ENCODE measurements at places on chromosomes 5 and 9.
A peak's percentile ranks its signal among the peaks of the same experiment; 100 is the strongest.

DNA sequence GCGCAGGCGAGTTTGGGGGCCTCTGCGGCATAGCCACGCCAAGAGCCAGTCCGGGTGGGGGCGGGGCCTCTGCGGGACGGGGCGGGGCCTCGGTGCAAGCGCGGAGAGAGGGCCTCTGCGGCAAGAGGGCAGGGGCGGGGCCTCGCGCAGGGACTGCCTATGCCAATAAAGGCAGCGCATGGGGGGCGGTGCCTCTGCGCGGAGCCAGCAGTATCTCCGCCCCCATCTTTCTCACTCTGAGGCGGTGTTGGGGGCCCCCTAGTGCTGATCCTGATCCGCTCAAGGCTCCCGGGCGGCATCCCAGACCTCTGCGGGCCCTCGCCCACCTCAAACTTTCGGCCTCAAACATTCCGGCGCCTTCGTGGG, 9.2 kb upstream of the GPRIN1 start:
- DNase-seq: peak; percentile 67

DNA sequence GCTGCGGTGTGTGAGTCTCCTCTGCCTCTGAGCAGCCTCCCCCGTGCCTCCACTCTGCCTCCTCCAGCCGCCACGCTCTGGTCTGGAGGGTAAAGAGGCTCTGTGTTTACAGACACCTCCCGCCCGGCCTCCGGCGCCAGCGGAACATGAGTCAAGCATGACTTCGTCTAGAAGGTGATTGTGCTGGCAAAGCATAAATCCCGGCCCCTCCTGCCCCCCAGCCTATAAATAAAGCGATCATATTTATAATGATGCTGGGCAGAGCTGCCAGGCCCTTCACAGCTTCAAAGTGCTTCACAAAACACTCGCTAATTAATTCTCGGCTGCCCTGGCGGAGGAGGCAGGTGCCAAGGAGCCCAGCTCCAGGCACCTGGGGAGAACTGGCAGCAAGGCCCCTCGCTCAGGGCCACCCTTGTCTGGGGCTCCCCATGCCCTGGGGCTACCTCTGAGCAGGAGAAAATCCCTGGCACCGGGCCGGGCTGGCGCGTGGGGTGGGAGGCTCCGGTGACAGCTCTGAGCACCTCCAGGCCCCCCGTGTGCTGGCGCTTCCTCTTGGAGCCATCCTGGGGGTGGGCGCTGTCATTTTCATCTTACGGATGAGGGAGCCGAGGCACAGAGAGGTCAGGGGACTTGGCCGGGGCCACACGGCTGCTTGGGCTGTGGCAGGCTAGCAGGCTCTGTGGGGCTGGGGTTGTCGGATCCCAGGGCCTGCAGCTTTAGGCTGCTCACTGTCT, 87.8 kb downstream of the RXRA start:
- no peak for DNase-seq

- DNase-seq: no peak
These were observed 722 bp downstream of the CDC42SE2 start for GRCh38 chr5:131264451-131265099.

DNA sequence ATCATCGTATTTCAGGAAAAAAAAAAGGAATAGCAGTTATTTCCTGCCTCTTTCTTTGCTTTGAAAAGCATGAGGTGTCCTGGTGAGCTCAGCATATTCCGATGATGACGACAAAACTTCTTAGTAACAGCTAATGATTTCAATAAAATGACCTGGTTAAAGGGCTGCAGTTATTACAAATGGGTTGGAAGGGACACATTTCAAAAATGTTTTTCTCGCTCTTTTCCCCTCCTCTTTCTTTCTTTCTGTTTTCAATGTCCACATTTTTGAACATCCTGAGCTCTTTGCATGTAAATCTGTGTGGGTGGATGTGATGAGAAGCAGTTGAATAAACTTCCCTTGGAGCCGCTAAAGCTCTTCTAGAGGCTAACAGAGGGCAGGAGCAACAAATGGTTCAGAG, 186.8 kb upstream of the SLC27A6 start:
- DNase-seq: no peak

DNA sequence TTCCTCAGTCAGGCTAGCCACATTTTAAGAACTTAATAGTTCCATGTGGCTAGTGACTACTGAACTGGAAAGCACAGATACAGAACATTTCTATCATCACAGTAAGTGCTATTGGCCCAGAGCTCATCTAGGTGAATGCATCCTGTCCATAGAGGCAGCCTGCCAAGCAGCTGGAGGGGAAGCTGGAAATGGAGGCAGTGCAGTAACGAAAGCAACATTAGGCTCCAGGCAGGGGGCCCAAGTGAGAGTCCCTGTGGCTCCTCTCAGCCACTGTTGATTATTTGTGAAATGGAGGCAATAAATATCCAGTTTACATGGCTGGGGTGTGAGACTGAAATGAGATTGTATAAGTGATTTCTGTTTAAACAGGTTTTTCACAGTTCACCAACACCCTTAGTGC, 227.2 kb upstream of the KLF9 start:
- no peak for DNase-seq

DNA sequence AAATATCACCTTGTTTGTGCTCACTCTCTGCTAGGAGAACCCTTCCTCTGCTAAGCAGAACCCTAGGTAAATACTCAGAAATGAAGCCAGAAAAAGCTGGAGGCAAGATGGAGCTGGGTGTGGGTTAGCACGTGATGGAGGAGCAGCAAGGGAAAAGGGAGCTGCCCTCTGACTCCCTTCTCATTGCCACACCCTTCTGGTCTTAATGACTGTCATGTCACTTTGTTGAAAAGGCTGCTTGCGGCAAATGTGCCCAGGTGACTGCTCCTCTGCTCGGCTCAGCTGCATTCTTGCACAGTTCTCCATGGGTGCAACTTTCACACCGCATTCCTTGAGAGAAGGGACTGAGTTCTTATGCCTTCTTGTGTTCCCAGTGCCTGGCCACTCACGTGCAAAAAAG, 36.4 kb upstream of the TBC1D2 start:
- no peak for DNase-seq

GRCh38 chr5:101091902-101092301, 188.8 kb upstream of the ST8SIA4 start:
- DNase-seq: no peak

- DNase-seq: peak; percentile 63
These were observed 43.8 kb downstream of the ANKRD33B start for GRCh38 chr5:10607666-10608073.

GRCh38 chr5:56412601-56413379, 179.7 kb upstream of the ANKRD55 start:
- DNase-seq: peak; percentile 49

DNA sequence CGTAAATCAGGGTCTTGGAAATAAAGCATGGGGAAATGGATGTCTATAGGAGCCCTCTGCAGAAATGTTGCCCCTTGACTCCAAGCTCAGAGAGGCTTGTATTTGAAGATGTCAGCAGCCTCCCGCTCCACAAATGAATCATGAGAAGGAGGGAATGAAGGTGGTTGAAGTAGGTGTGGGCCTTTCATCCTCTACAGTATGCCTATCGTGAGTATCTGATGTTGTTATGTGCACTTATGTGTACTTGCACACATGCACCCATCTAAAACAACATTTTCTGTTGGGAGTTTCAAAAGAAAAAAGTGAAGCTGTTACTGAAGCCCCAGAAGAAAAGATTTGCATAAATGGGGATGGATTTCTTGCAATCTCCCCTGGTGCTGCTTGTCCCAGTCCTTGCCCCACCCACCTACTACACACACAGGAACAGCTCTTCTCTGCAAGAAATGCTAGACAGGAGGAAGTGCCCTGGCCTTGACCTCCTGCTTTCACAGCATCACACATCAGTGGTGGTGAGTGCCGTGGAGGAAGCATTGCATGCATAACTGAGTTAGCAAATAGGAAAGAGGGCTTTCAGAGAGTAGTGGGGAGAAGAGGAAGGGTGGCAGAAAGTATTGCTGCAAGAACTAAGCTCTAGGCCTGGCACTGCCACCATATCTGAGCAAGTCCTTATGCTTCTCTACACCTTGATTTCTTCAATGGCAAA, 156.1 kb downstream of the SNX18 start:
- peak; percentile 56 for DNase-seq

GRCh38 chr5:132029609-132030330, 18.3 kb upstream of the ACSL6 start:
- DNase-seq: no peak

Measured in mucosa of gallbladder (tissue), 1 donor.